ENCODE measurements at places on chromosomes 5 and 9.

- DNase-seq, result no peak
Measured at GRCh38 chr9:97293207-97293721, 14.2 kb upstream of the CCDC180 start.

DNA sequence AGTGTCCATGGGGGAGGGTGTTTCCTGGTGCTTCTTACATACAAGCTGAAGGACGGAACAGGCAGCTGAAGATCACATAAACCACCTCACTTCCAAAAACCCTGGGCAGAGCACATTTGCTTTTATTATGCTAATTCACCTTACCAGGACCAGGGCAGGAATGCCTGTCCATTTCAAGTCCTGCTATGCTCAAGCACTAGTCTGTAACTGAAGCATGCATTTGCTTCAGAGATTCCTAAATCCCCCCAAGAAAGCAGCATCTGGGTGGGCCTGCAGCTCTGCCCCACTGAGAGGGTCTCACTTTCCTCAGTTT, 9.4 kb upstream of the NACC2 start:
- no peak for DNase-seq

DNA sequence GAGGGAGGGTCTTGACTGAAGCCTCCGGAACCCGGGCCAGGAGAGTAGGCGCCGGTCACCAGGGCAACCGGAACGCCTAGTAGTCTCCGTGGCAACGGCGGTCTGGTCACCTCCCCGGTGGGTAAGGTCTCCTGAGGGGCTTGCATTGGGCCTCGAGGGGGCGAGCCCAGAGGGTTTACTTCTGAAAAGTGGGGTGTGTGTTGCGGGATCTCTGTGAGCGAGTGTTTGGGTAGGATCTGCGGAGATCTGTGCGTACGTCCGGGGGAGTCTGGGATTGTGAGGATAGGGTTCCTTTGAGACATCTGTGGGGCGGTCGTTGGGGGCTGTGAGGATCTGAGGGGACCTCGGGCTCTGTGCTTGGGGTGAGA, at the start of gene FAM221B:
Gene FAM221B (minus strand): TSS at position 17 of the 368 bp plus-strand sequence. CDS start 2,571 bp downstream, outside the sequence.
- peak; percentile 13 for DNase-seq

DNA sequence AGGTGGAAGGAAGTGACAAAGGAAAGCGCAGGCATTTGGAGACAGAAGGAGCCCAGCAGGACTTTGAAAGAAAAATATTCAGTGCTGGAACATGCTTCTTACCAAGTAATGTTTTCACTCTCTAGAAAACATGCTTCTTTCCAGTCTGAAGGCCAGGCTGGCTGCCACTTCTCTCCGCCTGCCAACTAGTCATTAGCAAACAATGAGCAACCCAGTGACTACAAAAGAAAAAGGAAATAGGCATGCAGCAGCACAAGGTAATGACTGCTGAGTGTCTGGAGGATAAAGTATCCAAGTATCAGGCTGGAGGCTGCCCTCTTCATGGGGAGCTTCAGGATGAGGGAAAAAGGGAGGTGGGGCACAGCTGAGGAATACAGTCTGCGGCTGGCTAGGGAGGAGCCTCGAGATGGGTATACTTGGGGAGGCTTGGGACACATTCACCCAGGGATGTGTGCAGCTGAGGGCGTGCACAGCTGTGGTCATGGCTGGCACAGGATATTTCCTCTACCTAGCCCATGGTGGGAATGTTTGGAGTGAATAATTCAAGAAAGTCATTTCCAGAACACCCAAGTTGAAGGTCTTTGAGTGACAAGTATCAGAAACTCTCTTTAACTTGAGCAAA, 161.5 kb upstream of the KIF2A start:
- DNase-seq, result no peak

- no peak for DNase-seq
Measured at GRCh38 chr9:134293031-134293521, 33.2 kb upstream of the RXRA start.

DNA sequence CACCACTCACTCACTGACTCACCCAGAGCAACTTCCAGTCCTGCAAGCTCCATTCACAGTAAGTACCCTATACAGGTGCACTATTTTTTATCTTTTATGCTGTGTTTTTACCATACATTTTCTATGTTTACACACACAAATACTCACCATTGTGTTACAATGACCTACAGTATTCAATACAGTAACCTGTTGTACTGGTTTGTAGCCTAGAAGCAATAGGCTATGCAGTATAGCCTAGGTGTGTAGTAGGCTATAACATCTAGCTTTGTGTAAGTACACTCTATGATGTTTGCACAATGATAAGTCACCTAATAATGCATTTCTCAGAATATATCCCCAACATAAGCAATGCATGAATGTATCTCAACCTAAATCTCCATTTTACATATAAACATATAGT, 541.1 kb downstream of the NR2F1-AS1 start:
- DNase-seq, result no peak

GRCh38 chr9:112861155-112861554, 29.5 kb downstream of the SLC46A2 start:
- no peak for DNase-seq

GRCh38 chr9:88391236-88391635, 3.0 kb downstream of the SPIN1 start:
- no peak for DNase-seq

DNA sequence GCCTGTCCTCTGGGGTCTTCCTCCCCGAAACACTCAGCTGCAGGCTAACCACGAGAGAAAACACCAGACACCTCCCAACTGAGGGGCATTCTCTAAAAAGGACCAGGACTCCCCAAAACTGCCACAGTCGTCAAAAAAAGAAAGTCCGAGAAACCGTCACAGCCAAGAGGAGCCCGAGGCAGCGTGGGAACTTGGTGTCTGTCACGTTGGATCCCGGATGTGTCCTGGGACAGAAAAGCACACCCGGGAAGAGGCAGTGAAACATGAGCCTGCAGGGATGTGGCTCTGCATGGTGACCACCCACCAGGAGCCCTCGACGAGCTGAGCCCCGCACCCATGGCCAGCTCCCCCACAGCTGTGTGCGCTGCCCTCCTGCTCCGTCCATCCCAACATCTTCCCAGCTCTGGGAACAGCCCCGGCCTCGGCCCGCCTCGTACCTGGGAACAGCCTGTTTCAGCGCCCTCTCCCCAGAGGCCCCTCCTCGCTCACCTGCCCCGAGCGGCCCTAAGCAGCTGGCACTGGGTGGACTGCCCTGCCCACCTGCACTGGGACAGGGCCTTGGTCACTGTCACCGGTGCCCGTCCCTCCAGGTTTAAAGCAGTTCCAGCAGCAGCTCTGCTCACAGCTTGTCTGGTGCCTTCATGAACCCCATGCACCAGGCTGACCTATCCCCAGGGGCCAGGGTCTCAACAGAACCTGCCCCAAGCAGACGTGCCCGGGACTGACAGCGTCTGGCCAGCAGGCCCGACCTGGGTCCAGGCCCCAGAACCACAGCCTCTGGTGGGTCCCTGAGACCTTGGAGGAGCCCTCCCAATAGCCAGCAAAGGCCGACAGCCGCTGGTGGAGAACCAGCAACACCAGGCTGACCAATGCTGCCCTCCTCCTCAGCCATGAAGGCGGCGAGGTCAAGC, 10.9 kb downstream of the SLC12A7 start:
- DNase-seq, result no peak

- DNase-seq, result peak; percentile 12
Measured at GRCh38 chr9:86126998-86127972, 27.9 kb upstream of the GOLM1 start.

DNA sequence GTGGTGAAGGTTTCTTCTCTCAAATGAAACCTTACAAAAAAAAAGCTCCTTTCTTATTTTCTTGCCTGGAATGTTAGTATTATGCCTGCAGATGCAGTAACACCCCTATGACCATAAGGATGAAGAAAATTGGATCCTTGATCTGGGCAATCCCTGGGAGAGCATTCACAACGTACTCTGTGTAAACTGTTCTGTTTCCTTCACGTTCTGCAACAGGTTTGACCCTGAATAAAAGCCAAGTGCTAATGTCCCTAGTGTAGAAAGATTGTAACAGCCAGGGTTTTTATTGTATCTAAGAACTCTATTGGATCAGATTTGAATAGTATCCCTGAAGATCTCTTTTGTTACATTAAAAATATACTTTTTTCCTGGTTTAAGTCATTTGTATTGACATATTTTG, 1639.6 kb upstream of the ACO1 start:
- no peak for DNase-seq

DNA sequence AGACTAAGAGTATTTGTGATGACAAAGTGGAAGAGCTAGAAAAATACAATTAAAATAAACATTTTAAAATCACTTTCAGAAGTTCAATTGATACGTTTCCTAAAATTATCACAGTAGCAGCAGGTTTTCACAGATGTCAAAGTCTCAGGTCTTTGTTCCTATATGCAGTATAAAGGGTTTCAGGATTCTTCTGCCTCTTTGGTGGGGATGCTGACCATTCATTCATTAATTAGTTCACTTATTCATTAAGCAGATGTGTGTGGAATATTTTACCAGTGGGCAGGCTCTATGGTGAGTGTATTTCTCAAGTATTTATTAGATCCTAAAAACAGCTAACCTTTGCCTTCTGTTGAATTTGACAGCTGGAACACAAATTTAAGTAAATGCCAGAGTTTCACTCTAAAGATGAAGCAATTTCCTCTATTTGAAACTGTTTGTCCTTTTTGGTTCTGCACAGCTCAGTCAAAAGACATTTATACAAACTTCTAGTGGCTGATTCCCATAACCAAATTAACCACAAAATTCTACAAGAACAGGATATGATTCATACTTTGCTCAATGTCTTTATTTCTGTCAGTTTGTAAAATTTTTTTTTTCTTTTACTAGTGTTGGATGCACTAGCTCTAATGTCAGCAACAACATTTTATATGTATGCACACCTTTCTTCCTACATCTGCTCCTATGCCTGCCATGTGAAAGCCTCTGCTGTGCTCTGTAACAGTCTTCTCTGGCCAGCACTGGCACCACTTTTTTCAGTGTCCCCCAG, 75.9 kb upstream of the PRR16 start:
- peak; percentile 72 for DNase-seq

GRCh38 chr5:109844695-109845094, 155.0 kb downstream of the MAN2A1 start:
- DNase-seq, result no peak

GRCh38 chr9:70635790-70636189, 221.3 kb upstream of the KLF9 start:
- no peak for DNase-seq

GRCh38 chr9:121350993-121351561, 19.0 kb downstream of the STOM start:
- no peak for DNase-seq

- peak; percentile 54 for DNase-seq
Measured at GRCh38 chr5:81787474-81788242, 36.8 kb upstream of the SSBP2 start.

DNA sequence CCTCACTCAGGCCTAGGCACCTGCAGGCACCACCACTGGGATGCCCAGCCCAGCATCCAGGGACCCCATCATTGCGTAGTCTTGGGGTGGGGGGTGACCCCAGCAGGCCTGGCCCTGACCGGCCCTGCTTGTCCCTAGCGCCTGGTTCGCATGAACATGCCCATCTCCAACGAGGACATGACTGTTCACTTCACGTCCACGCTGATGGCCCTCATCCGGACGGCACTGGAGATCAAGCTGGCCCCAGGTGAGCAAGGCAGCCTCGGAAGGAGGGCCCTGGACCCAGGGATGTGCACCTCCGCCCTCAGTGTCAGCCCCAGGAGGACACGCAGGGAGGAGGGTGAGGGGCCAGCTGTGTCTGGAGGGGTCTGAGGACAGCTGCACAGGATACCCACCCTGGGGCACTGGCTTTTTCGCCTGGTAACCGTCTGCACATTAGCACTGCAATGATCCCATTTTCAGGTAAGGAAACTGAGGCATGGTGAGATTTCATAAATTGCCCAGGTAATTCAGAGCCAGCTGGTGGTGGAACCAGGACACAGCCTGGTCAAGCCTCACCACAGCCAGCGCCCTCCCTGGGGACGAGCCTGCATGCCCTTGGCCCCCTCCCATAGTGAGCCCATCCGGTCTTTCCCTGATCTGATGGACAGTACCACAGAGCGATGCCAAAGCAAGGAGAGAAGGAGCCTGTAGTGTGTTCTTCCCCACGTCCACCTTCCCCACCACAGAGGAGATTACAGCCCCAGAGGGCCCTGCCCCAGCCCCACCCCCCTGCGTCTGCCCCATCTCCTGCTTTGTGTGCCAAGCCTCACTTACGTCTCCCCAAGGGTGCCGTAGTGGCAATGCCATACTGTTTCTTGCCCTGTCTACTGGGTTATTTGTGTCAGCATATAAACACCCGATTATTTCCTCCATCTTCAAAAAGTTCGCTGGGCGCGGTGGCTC, 228.3 kb downstream of the CACNA1B start:
- no peak for DNase-seq

DNA sequence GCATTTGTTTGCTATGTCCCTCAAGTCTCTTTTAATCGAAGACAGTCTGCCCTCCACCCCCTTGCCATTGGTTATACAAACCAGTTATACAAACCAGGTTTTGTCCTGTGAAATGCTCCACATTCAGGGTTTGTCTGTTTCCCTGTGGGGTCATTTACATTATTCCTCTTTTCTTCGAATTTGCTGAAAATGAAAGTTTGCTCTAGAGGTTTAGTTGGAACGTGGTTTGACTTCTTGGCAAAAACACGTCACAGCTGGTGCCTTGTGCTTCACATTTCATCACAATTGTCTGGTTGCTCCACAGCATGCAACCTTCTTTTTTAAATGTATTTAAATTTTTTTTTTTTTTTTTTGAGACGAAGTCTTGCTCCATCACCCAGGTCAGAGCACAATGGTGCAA, 4.2 kb upstream of the HAVCR2 start:
- no peak for DNase-seq

- no peak for DNase-seq
Measured at GRCh38 chr5:153360860-153361259, 129.6 kb upstream of the GRIA1 start.

DNA sequence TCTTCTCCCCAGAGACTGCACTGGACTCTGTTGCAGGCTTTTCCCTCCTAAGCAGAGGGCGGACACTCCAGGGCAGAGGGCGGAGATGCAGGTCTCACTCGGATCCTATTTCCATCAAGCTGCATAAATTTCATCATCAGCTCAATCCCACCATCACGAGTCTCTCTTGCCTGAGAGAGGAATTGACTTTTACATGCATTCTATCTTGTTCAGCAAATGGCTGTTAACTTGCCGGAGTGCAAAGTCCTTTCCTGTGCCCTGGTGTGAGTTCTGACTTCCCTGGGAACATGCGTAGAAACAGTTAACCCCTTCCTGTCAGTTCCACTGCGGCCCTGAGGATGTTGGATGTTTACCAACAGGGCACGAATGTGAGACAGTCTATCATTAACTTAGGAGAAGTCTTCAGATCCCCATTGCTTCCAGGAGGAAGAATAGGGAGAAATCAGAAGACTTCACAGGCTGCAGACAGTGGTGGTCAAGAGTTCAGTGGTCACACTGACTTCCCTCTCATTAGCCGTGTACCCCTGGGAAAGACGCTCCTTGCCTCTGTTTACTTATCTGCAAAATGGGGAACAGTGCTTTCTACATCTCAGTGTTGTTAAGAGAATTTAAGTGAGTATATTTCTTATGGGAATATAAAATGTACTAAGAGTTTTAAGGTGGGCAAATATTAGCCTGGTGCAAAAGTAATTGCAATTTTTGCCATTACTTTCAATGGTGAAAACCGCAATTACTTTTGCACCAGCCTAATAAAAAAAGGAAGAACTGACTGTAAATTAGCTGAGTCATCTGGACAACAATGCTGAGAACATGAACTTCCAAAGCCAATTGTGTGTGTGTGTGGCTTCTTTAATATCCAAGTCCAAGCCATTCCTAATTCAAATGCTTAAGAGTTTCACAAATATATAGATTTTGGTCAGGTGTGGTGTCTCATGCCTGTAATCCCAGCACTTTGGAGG, 248.0 kb downstream of the DRD1 start:
- DNase-seq, result no peak

All from MM.1S (cell line).